ENCODE measurements at places on chromosomes 16 and 17. TPM values are rescaled to one million over a fixed set of nuclear protein-coding genes. Genes with fewer than 3 reads are reported as not detected.

DNA sequence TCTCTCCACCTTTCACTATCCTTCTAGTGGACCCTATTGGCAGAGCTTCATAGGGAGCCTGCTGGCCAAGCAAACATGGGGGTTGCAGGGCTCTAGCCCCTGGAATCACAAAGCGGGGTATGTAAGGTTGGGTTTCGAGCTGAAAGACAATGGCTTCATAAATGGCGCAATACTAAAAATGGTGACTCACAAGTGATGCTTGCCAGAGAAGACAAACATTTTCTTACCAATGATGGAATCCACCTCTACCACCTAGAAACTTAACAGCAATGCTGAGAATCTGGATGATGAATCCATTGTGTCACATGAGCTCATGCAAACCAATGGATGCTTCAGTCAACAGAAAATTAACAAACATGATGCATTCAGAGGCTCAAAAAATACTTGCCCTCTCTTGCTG is 375.3 kb upstream of the PSMD7 start:
- no peak for DNase-seq

GRCh38 chr16:86350289-86350688 is 160.0 kb upstream of the FOXF1 start:
- DNase-seq: no peak

- no peak for DNase-seq
Measured at GRCh38 chr16:1069154-1069553, 3.4 kb upstream of the SSTR5 start.

DNA sequence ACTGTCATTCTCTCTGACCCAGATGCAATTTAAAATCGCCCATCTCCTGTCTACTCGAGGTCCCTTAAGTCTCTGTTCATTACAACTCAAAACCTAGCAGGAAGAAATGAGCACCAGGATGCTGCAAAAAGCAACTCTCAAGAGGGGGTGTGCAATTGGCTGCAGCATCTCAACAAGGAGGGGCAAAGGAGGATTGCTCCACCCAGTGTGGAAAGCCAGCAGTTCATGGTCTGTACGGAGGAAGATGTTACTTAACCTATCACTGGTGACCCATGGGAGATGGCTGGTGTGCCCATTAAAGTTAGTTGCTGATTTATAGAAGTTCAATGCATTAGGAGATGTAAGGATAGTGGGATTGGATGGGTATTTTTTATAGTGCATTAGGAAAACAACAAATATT is 147.4 kb downstream of the CDK5R1 start:
- DNase-seq: no peak

- DNase-seq: no peak
Measured at GRCh38 chr16:88325976-88326375, 56.8 kb upstream of the ZNF469 start.

DNA sequence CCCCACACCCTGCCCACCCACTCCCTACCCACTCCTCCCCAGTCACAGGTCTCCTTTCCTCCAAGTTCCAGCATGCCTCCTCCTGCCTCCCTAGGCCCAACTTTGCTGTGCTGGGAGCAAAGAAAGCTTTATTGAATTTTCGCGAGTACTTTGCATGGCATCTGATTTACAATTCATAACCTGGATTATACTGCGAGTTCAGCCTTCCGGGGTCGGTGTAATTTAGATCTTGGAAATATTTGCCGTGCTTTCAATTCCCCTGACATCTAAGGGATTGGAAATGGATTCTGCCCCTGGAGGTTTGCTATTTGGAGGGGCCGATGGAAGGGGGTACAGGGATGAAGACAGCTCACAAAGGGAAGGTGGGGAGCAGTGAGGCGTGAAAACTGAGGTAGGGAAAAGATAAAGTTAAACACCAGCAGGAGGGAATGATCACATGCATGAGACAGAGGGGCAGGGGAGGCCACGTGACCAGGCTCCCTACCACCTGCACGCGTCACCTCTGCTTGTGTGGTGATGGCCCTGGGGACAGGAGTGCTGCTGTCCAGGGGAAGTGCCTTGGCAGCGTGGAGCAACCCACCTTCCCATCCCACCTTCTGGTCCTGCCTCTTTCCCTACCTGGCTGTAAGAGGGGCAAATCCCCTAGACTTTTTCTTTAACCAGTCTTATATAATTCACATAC is 132.3 kb upstream of the RPL38 start:
- DNase-seq: no peak

GRCh38 chr16:7688811-7689210 is 356.2 kb downstream of the RBFOX1 start:
- no peak for DNase-seq

DNA sequence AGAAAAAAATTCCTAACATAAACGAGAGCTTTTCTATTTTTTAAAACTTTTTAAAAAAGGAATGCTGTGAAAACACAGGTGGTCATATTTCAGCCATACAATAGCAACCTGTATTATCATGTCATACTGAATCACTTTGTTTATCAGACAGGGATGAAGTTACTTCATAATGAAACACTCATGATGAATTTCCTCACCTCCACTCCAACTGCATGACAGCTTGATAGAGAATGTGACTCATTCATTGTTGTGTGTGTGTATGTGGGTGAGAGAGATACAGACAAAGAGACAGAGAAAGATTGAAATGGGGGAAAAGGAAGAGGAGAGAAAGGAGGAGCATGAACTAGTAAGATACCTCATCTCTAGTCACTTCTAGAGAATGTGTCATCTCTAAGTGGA is 109.0 kb downstream of the SYCE1L start:
- DNase-seq: no peak

GRCh38 chr17:3892095-3892998 is 506 bp downstream of the CAMKK1 start:
- peak; percentile 82 for DNase-seq

DNA sequence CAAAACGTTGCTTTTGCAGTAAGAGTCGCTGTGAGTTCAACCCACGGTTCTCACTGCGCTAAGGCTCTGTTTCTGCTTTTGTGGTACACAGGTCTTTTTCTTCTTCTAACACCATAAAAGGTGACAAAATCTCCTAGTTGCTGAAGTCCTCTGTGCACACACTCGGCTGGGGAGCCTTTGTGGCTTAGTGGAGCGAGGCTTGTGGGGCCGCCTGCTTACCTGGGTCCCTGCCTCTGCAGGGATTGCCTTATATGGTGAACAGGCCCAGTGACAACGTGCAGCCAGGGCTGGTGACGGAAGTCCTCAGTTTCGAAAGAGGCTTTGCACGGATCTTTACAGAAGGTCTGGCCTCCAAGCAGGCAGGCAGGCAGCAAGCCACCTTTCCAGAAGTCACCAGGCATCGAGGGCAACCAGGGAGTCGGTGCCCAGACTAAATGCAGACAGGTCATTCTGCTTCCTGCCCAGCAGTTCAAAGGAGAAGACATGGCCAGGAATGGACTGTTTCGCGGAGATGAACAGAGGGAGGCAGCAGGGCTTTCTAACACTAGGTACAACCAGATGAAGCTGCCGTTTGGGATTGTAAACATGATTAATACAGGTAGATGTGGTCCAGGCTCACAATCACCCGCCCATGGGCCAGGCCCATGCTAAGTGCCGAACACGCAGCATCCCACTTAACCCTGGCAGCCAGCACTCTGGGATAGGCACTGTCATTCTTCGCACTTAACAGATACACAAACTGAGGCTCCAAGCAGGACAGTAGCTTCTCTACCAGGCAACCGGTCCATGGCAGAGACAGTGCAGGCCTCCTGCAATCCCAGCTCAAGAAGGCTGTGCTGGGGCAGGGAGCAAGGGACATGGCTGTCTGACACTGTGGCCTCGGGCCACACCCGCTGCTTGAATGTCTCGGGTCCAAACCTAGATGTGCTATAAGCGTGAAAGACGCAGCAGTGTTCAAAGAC is 10.7 kb upstream of the MEAK7 start:
- no peak for DNase-seq

- DNase-seq: no peak
Measured at GRCh38 chr16:84808826-84809225, 11.0 kb upstream of the CRISPLD2 start.

- peak; percentile 54 for DNase-seq
Measured at GRCh38 chr16:69187446-69188235, 677 bp downstream of the SNTB2 start.

DNA sequence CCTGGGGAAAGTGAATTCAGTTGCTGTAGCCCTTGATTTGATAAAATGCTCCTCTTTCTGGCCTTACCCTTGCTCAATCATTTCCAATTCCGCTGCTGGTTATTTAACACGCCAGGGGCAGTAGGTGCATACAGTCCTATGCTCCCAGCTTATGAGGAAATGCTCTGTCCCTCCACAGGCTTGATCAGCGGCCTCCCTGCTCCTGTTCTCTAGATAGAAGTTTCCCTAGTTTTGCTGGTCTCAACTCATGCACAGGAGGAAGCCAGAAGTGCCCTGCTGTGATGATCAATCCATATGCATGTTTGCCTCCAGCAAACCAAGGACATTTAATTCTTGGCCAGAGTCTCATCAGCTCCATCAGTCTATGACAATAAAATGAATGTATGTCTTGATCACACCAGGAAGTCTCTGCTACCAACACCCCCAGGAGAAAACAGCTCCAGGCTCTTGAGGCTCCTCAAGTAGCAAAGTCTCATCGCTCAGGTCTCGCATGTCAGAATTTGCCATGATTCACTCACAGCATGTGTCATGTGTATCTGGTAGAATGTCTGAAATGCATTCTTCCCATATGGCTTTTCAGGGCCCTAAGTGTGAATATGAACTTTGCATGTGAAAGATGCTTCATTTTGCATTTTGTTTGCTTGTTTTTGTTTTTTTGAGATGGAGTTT is 208.9 kb downstream of the CDH13 start:
- no peak for DNase-seq

DNA sequence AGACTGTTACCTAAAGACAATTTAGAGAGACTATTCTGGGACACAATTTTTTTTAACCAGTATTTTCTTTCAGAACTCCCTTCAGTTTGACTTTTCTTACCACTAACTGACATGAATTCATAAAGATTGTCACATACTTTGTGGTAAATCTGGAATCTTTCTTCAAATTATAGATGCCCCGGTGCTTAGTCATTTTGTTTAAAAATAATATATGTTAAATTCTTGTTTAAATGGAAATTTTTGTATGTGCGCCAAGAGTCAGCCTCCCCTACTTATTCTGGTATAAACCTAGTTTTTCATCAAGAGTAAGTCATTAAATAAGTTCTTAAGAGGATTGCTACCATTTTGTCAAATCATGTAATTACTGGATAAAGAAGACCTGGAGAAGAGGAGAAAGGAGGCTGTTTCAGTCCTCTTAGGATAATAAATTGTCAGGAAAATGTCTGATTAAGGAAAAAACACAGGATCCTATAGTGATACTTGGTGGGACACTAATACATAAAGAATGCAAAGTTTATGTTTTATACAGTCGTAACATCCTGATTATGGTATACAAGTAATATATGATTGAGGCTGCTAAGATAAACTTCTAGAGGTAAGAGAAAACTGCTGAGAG is 424.4 kb downstream of the PMP22 start:
- DNase-seq: no peak

- no peak for DNase-seq
Measured at GRCh38 chr17:83129676-83130075, 50.3 kb downstream of the METRNL start.

DNA sequence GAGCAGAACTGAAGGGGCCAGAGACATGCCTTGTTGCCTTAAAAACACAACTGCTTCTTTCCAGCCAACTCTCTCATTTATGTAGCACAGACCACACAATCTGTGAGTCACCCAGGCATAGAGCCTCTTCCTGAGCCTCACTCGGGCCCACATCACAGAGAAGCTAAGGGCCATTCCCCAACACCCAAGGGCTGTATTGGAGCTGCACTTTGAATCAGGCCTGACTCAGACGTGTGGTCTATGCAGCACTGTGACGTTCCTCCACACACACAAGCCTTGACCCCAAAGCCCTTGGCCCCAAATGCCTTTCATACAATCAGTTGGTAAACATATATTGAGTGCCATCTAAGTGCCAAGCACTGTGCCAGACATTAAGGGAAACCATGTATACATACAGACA is 308.9 kb upstream of the DYNLRB2 start:
- no peak for DNase-seq

DNA sequence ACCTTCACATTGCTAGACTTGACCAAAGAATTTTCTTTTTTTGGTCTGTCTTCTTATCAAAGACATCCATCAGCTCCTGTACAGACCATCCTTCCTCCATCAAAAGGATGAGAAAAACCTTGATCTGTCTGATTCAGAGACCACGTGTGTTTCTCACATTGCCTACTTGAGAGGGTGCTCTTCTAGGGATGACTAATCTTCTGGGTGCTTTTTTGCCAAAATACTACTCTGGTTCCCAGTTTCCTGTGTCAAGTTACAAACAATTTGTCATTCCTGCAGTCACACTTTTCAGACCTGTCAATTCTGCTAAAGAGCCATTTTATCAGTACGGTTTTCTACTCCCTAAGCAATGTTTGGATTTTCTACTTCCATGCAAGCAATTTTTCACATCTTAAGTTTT is 492.2 kb downstream of the CDH11 start:
- DNase-seq: no peak

DNA sequence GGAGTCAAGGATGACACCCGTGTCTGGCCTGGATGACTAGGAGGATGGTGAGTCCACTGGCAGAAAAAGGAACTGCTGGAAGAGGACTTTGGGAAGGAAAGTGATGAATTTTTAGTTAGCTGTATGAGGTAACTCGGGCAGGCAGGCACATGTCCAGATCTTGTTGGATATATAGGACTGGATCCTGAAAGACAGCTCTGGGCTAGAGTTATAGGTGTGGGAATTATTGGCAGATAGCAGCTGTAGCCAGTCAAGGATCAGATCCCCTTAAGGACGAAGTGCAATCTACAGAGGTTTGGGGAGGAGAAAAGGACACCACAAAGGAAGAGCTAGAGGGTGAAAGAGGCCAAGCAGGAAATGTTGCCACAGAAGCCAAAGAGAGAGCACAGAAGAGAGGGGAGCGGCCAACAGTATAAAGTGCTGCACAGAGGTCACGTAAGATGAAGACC is 10.1 kb downstream of the CYB5D1 start:
- DNase-seq: no peak

GRCh38 chr16:86367291-86368072 is 142.8 kb upstream of the FOXF1 start:
- DNase-seq: no peak

- DNase-seq: no peak
Measured at GRCh38 chr16:80608946-80609345, 68.2 kb downstream of the DYNLRB2 start.

GRCh38 chr17:9929871-9930270 is 24.8 kb upstream of the RCVRN start:
- DNase-seq: no peak

DNA sequence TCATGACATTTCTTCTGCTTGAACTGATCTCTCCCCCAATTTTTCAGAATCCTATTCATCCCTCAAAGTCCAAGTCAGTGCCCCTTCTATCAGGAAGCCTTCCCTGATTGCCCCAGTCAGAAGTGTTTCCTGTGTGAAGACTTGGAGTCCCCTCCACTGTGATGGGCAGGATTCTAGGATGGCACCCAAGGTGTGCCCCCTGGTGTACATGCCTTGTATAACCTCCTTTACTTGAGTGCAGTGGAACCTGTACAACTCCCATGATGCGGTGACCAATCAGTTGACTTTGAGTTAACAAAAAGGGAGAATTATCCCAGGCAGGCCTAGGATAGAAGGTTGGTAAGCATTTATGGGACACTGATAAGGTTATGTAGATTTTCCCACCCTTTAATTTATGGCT is 23.4 kb downstream of the MYH13 start:
- no peak for DNase-seq

- no peak for DNase-seq
Measured at GRCh38 chr16:85902366-85903155, 3.6 kb downstream of the IRF8 start.

Gene SLC52A1
- total RNA-seq: not detected

Gene ZNF19
- total RNA-seq: 10.7 TPM

Gene CACNG5
- 3.5 TPM for total RNA-seq

Gene SULT1A3
- total RNA-seq: 26.6 TPM

Gene ITGB4
- total RNA-seq: 90.4 TPM

Gene KCNJ2
- 16.7 TPM for total RNA-seq

Gene OR2C1
- total RNA-seq: 0.83 TPM

Gene NPIPB13
- total RNA-seq: 35.6 TPM

Gene TMEM235
- 10.1 TPM for total RNA-seq

Gene MGAT5B
- 80.8 TPM for total RNA-seq

Measured in dorsolateral prefrontal cortex (tissue), 122 donors.